ENCODE measurements at places on chromosomes 3 and 15.

GRCh38 chr3:170869645-170870593 lies at the start of gene RPL22L1:
RPL22L1 (minus strand) TSS chr3:170870195; CDS start chr3:170870167, 28 bp downstream.
- peak; percentile 95 for DNase-seq

DNA sequence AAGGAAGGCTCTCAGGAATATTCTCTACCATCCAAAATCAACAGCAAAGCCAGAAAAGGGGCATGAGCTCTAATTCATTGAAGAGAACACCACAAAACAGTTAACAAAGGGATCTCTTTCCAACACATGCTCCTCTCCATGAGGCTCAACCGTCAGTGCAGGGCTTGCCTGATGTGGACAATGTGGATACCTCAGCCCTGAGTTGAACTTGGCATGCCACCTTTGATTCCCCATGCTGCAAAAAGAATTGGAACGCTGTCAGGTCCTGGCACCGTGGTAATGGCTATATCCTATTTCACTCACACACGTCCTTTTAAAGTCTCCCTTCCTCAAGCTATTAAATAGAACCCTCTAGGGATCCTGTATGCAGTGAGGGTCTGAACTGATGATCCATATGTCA lies 30.7 kb upstream of the IP6K2 start:
- DNase-seq, result no peak

DNA sequence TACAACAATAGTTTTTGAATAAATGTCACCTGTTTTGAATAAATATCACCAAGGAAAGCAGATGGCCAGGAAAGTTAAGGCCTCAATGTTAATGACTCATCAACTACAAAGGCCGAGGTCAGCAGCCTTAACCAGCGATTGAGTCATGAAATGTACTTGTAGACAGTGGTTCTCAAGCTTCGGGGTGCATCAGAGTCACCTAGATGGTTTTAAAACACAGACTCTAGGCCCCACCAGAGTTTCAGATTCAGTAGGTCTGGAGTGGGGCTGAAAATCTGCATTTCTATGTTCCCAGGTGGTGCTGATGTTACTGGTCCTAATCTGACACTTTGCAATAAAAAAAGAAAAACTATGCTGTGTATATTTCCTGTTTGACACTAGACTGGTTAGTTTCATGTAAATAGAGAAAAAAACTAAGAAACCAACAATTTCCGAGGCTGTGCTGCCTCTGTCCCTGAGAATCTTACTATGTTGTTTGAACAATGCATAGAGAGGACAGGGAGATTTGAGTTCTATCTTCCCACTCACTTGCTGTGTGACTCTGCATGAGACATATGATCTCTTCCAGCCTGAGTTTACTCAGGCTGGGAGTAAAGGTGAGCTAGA lies 9.8 kb downstream of the RAB27A start:
- peak; percentile 70 for DNase-seq

GRCh38 chr3:107855710-107856109 lies 235.1 kb downstream of the CD47 start:
- no peak for DNase-seq

DNA sequence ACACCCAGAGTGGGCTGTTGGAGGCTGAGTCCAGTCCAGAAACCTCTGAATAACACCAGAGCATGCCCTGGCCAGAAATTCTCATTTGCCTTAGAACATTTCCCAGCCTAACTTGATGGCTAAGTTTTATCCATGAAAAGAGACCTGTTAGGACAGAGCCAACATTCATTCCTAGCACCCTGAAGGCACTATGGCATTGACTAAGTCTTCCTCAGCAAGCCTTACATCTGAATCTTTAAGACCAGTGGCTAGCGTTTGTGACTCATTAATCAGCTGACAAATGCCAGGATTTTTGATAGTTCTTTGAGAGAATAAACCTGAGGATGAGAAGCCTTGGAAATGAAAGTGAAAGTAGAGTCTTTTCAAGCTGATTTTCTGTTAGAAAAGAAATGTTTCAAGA lies 1087.1 kb upstream of the ALCAM start:
- DNase-seq, result peak; percentile 25

GRCh38 chr3:18100121-18100520 lies 325.0 kb downstream of the SATB1 start:
- DNase-seq, result no peak

- DNase-seq, result peak; percentile 57
Observed at GRCh38 chr3:127690823-127691452, 18.2 kb downstream of the ABTB1 start.

DNA sequence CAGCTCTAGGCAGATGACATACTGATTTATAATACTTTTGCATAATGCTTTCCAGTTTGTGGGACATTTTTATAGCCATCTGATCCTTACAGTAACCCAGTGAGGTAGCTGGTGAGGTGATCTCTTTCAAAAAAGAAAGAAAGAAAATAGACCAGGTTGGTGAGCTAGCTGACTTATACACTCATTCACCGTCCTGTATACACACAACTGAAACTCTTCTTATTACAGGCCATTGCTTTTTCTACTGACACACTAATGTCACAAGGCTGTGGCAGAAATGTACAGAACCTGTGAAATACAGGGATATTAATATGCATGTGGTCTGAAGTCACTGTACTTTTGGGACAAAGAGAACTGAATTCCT lies 150.2 kb upstream of the BHLHE40 start:
- DNase-seq, result no peak

- DNase-seq, result no peak
Observed at GRCh38 chr15:100515758-100516157, 13.0 kb downstream of the CERS3 start.

DNA sequence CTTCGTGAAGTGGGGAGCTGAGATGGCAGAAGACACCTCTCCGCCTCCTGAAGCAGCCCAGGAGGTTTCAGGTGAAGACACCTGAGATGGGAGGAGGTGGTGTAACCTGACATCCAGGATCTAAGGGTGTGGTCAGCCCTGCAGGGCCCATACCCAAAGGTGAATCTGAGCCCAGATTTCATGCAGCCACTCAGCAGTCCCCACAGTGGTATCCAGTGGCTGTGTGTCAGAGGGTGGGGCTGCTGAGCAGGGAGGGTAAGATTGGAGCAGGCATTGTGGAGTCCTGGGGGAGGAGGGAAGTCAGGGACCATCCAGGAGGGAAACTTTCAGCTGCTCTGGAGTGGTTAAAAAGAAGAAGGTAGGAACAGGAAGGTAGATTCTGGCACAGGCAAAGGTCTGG lies 46.0 kb upstream of the SMAD6 start:
- DNase-seq, result no peak

DNA sequence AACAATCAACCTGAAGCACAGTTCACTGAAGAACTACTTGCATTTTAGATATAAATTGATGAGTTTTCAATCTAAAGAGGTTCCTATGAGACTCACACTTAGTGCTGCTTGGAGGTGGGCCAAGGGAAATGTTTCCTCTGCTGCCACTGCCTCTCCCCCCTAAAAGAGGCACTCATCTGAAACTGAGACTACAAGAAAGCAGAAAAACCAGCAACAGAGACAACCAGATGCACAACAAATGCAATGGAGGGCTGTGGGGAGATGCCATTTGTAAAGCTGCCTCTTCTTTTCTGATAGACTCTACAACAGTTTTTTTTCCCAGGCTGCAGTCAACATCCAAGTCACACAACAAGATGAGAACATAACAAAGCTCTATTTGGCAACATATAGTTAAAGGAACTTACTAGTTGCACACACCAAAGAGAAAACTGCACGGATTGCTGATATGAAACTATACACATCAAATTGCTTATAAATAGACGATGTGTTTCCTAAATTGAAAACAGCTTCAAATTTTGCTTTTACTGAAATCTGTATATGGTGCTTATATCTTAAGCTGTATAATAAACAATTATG lies 11.0 kb downstream of the TSPAN3 start:
- DNase-seq, result no peak

GRCh38 chr3:146780251-146780650 lies 175.1 kb upstream of the PLSCR5 start:
- DNase-seq, result no peak

GRCh38 chr15:88865498-88866099 lies 29.7 kb downstream of the HAPLN3 start:
- no peak for DNase-seq

DNA sequence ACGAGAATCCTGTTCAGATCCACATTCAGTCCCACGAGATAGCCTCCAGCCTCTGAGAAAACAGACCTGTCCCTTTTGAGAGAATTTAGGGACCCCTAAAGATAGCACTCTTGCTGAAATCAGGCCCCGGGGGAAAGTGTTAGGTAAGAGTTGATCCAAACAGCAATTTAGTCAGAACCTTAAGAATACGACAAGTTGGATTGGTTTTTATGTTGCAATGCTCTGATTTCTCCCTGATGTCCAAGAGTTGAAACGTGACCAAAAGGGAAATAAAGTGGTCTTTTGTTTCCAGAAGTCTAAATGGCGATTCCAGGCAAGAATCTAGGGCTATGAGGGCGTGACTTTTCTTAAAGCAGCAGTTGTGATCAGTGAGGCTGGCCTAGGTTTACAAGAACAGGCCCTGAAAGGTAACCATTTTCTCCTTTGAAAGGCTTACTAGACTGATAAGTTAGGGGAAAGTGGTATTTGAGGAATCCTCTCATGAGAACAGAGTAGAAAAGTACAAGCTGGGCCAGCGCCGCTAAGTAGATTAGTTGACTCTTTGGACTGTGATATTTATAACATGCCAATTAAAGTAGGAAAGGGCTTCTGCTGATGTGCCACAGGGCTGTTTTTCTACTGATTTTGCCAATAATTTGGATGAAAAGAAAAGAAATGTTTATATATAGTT lies 4.9 kb downstream of the MAN2A2 start:
- no peak for DNase-seq

GRCh38 chr3:64187065-64187959 lies 38.0 kb downstream of the PRICKLE2 start:
- DNase-seq, result peak; percentile 83

DNA sequence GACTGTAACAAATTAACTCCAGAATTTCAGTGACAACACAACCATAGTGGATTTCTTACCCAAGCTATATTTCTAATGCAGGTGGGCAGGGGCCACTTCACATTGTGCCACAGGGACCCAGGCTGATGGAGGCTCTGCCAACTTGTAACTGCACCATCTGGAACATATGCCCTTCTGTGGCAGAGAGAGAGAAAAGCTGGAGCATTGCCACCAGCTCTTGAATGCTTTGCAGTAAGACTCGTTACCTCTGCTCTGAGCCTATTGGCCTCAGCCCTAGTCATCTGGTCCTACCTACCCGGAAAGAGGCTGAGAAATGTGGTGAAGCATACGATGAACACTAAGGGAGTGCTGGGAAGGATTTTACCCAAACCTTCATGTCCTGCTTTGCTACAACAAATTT lies 587.1 kb downstream of the ZNF385D start:
- no peak for DNase-seq

- DNase-seq, result no peak
Observed at GRCh38 chr3:9686050-9686550, 17.5 kb upstream of the CPNE9 start.

GRCh38 chr3:58403513-58404109 lies 30.0 kb downstream of the PDHB start:
- no peak for DNase-seq

DNA sequence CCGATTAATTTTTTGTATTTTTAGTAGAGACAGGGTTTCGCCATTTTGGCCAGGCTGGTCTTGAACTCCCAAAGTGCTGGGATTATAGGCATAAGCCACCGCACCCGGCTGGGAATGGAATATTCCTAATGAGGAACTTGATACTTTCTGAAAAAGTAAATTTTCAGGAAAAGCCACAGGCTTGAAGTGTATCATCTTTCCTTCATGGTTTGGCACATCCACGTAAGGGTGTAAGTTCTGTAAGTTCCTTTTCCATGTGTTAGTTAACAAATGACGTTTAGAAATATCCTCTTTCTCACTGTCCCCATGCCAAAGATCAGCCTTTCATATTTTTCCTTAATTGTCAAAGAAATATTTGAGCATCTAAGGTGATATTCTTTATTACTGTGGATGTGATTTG lies 24.9 kb downstream of the TMEM45A start:
- DNase-seq, result no peak

- peak; percentile 25 for DNase-seq
Observed at GRCh38 chr15:64112904-64113303, 17.1 kb downstream of the SNX1 start.

- no peak for DNase-seq
Observed at GRCh38 chr15:79689030-79689429, 207.8 kb downstream of the MTHFS start.

- DNase-seq, result no peak
Observed at GRCh38 chr3:32460031-32460749, 42.5 kb downstream of the CMTM6 start.

- no peak for DNase-seq
Observed at GRCh38 chr3:15462451-15462850, 35.1 kb downstream of the EAF1 start.

GRCh38 chr3:72797773-72798543 lies 50.3 kb downstream of the SHQ1 start:
- peak; percentile 25 for DNase-seq

DNA sequence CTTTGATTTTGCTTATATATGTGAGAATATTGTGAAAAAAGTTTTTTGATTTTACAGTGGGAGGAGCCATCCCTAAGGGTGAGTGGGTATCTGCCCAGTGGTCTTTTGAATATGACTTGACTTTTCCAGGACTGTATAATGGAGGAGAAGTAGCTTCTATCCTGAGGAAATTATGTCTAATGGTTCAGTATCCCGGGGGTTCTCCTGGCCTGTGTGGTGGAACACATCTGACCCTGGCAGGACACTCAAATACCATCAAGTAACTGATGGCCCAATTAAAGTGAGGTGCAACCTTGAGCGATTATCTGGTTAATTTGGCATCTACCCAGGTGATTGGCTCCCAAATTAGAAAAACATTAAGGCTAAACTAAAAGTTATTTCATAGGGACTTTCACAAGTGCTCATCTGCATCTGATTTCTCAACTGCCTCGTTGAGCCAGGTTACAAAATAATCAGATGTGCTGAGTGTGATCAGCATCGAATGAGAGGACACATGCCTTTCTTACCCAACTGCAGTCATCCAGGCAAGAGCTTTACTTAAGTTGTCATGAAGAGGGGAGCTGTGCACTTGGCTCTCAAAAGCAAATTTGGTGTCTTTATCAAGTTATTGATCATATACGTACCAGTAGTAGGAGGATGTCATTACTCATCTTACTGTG lies 201.4 kb downstream of the IL5RA start:
- no peak for DNase-seq

DNA sequence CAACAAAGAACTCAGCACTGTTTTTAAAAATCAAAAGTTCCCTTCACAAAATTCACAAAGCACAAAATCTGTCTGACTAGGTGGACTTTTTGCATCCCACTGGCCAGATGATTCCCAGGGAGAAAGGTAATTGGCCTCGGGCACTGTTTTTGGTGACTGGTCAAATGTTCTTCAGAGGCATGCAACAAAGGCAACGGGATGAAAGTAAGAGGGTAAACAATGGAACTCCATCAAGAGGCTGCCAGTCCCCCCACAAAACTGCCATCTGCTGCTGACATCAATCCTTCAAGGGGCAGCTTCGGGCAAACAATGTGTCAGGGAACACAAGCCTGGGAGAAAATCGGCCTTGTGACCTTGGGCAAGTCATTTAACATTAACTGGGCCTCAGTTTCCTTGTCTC lies 3.3 kb downstream of the SRGAP3 start:
- no peak for DNase-seq

- DNase-seq, result no peak
Observed at GRCh38 chr3:151491525-151491924, 30.7 kb upstream of the IGSF10 start.

All from AG08395 (cell line).